ENCODE measurements at places on chromosomes 5 and 9. TPM values are rescaled to one million over a fixed set of nuclear protein-coding genes. Genes with fewer than 3 reads are reported as not detected.

GLRA1 gene
- total RNA-seq: not detected

SPATA31D1 gene
- not detected for total RNA-seq

ARL14EPL gene
- not detected for total RNA-seq

GRIN1 gene
- total RNA-seq: not detected

TMEM252 gene
- total RNA-seq: not detected

GADD45G gene
- 6.6 TPM for total RNA-seq

CCNJL gene
- total RNA-seq: 8.7 TPM

GCNT1 gene
- 28.1 TPM for total RNA-seq

PRDM9 gene
- total RNA-seq: not detected

LTC4S gene
- 7.0 TPM for total RNA-seq

CFAP77 gene
- total RNA-seq: not detected

CDKN2A gene
- 3.6 TPM for total RNA-seq

ZFR gene
- total RNA-seq: 73.3 TPM

RMRP gene
- total RNA-seq: 9,213 TPM

PCDHGA9 gene
- 3.2 TPM for total RNA-seq

JADE2 gene
- total RNA-seq: 31.9 TPM

TCF7 gene
- total RNA-seq: 1.9 TPM

TSSK1B gene
- 0.12 TPM for total RNA-seq

ANKRD18A gene
- 5.9 TPM for total RNA-seq

BSPRY gene
- 45.0 TPM for total RNA-seq

GDNF gene
- 0.94 TPM for total RNA-seq

CCNI2 gene
- total RNA-seq: 12.3 TPM

ANKRD20A1 gene
- 8.7 TPM for total RNA-seq

FEM1C gene
- 33.5 TPM for total RNA-seq

ANKRD34B gene
- total RNA-seq: not detected

SLC1A3 gene
- 10.2 TPM for total RNA-seq

TTC39B gene
- 48.0 TPM for total RNA-seq

PRR7 gene
- 1.2 TPM for total RNA-seq

FAXDC2 gene
- 55.9 TPM for total RNA-seq

DPYSL3 gene
- total RNA-seq: 134 TPM

PLPP7 gene
- 1.0 TPM for total RNA-seq

FOXD4L4 gene
- 0.25 TPM for total RNA-seq

ADAMTS13 gene
- 3.3 TPM for total RNA-seq

CCNH gene
- 49.4 TPM for total RNA-seq

Measured in mucosa of descending colon (tissue), 3 donors.